ENCODE measurements at places on chromosomes 6 and 20.

DNA sequence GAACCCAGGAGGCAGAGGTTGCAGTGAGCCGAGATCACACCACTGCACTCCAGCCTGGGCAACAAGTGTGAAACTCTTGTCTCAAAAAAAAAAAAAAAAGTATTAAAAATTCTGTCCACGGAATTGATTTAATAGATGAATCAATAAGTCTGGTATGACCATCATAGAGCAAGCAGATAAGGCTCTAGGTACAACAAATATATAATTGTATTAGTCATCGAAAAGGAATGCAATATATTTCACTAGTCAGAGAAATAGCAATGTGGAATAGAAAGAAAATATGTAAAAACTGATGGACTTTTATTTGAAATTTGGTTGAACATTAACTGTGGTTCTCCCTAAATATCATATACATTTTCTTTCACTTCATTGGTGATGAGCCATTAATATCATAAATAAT, 476.8 kb upstream of the AGPAT4 start:
- DNase-seq = peak; percentile 32

- no peak for DNase-seq
Measured at GRCh38 chr6:2783188-2783963, 18.2 kb downstream of the WRNIP1 start.

DNA sequence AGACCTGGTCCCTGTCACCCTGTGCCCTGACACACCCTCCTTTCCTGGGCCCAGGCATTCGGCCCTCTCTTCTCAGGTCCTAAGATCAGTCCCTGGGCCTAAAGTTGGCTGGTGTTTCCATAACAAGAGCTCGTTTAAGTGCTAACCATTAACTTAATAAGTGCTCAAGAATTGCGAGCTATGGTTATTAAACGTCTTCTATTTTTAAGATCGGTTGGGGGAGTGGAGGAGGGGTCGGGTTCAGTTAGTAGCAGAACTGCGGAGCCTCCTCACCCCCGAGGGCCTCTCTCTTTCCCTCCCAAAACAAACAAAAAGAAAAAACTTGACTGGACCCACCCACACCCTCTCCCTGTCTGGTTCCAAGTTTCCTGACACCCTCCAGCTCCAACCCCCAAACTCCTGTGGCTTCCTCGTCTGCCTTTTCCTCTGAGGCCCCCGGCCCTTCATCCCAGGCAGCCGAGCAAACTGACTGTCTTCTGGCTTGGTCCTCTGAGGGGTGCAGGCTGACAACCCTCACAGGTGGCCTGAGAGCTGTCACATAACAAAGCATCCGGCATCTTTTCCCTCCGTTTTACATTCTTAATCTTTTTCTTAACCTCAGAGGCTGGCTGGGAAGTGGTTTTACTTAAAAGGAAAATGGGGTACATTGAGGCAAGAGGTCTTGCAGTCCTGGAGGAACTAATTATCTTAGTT, 2.0 kb downstream of the STK35 start:
- DNase-seq = no peak

- peak; percentile 85 for DNase-seq
Measured at GRCh38 chr20:48283470-48284110, 498.3 kb upstream of the SULF2 start.

DNA sequence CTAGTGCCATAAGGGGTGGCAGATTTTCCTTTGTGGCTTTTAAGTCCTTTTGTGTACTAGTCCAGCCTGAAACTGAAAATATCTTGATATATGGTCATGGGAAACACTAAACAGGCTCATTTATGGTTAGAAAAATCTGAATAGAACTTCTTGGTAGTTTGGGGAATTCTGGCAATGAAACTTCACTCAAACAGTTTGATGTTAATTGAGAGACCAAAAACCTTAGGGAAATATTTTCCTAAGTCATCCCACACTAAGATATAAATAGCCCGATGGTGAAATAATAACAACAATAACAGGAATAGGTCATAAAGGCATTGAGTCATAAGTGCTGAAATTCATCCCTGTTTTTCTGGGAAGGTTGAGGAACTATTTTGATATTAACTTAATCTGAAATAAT, 146.2 kb upstream of the SMLR1 start:
- DNase-seq = peak; percentile 69

- DNase-seq = no peak
Measured at GRCh38 chr6:44030812-44031454, 96.3 kb downstream of the MRPL14 start.

- no peak for DNase-seq
Measured at GRCh38 chr20:952196-952795, 36.2 kb upstream of the ANGPT4 start.

GRCh38 chr20:34871320-34871926, 1.2 kb downstream of the GGT7 start:
- DNase-seq = no peak

DNA sequence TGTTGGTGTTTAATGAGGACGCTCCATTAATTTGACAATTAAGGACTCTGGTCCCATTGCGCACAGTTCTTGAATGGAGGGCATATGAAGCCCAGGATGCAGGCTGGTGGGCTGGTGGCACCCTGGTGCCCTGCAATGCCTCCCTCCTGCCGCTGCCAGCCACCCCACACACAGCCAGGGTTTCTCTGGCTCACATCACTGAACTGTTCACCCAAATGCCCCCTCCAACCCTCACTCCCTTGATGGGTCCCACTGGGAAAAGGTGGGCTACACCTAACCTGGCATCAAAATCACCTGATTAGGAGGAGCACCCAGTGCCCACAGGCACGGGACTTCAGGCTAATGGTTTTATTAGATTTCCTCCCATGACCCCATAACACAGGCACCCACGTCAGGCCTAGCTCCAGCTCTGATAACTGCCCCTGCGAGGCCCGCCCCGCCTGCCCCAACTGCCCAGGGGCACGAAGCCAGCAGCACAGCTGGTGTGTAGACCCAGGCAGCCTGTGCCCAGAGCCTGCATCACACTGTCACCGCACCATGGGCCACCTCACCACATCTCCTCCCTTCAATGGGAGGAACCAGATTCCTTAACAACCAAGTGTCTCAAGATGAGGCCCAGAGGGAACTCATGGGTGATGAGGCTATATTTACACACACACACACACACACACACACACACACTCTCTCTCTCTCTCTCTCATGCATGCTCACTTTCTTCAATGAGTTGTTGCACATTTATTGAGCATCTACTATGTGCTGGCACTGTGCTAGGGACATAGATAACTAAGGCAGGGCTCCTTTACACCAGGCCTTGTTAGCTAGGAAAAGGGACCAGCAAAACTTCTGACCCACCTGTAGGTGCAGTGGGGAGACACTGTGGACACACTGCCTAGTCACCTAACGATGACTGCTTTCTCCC, 107.3 kb downstream of the NOL4L start:
- DNase-seq = no peak

DNA sequence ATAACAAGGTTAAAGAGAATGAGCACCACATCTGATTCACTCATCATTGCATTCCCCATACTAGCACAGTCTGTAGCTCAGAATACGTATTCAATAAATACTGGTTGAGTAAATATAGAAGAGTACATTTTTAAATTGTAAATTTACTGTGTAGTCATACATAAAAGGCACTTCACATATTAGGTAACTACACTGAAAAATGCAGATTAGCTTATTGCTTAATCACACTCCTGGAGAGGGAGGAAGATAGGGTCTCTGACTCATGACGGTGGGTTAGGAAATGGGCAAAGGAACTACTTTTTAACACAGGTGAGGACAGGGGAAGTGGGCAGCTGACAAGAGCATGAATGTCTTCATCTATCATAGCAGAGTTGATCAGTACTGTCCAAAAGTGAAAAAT, 133.2 kb downstream of the TBC1D32 start:
- DNase-seq = peak; percentile 6

- peak; percentile 48 for DNase-seq
Measured at GRCh38 chr6:132041706-132042105, 90.5 kb upstream of the CCN2 start.

- DNase-seq = no peak
Measured at GRCh38 chr6:12776291-12776690, 59.7 kb downstream of the PHACTR1 start.

DNA sequence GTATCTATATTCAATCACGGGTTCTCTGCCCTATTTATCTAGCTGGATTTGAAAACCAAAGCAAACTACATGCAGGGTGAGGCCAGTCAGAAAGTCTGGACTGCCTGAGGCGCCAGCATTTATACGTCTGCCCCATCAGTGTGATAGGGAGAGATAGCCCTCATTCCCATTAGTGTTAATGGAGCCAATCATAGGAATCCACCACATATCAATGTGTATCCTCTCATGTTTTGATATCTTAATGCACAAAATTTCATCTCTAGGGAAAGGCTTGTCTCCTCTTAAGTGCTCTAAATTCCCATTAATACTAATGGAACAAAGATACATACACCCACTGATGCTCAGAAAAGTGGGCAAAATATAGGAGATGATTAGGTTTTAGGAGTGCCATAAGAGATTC, 376.2 kb downstream of the BTBD3 start:
- DNase-seq = no peak

GRCh38 chr20:62921119-62921687, 5.1 kb downstream of the DIDO1 start:
- DNase-seq = peak; percentile 78

GRCh38 chr6:130326496-130326895, 39.3 kb upstream of the TMEM200A start:
- no peak for DNase-seq

DNA sequence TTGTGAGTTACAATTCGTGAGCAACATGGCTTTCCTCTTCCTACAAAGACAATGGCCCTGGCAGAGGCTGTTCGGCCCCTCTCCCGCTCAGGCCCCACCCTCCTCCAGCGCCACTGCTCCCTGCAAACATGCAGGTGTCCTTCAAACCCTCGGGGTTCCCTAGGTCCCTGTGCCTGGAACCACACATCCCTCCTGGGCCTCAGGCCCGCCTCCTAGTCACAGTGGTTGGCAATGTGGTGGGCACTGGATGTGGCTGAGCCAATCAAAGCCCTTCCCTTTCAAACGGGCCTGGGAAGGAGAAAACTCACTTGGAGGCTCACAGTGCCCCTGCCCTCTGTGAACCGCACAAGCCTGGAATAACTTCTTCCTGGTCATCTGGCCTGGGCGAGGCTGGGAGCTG, 147.2 kb downstream of the TFAP2C start:
- DNase-seq = no peak

DNA sequence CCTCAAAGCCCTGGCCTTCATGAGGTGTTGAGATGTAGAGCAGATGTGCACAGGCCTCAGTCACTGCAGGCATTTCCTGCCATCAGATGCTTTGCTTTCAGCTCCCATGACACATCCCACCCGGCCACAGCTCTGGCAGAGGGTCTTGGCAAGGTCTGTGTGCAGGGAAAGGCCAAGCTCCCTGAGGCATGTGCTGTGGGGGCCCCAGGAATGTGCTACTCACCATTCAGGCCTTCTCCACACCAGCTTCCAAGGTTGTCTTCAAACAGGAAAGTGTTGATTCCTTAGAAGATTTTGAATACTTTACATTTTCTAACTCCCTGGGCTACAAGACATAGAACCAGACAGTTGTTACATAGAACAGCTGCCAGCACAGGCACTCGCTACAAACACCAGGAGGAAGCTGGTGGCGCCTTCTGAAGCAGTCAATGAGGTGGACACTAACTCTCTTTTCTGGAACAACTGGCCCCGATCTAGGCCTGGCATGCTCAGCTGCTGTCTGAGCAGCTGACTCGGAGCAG, 27.8 kb downstream of the CASS4 start:
- DNase-seq = peak; percentile 98

DNA sequence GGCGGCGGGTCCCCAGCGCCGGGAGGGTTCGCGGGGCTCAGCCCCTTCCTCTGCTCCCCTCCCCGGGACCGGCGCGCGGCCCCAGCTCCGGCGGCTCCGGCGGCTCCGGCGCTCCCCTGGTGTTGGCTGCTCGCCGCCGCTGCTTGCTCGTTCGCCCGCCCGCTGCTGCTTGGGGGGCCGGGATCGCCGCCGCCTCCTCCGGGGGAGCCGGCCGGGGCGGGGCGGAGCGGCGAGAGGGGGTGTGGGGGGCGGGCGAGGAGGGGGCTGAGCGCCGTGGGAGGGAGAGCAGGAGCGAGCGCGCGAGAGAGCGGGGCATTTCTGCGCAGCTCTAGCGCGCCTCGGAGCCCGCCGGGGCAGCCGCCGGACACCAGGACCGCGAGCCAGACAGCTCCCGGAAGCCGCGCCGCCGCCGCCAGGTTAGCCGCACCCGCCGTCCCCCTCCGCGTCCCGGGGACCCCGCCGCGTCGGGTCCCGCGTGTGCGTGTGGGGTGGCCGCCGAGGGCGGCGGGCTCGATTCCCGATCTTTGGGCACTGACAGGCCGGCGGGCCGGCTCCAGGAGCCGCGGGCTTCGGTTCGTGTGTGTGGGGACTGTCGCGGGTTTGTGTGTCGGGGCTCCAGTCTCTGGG, 62.0 kb upstream of the EPB41L1 start:
- peak; percentile 49 for DNase-seq

GRCh38 chr20:63567386-63568169, 6.5 kb downstream of the HELZ2 start:
- no peak for DNase-seq

- no peak for DNase-seq
Measured at GRCh38 chr6:158369241-158369640, 57.0 kb downstream of the TULP4 start.

DNA sequence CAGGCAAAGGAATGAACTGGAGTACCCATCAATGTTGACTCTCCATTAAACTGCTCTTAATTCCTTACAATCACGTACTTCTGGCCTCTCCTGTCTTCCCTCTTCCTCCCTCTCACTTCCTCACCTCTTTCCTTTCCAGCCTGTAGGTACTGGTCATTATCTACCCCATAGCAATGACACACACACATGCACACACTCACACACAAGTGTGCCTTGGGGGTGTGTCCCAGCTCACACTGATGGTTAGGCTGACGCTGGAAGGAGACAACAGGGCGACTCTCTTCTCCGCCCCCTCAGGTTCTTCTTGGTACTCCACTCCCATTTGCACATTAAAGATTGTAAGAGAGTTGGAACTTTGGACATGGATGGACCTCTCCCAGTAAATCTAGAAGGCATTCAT, 14.0 kb upstream of the SERPINB9 start:
- DNase-seq = no peak
